Activated CD4-positive, alpha-beta T cell treated with anti-CD3 and anti-CD28 coated beads, Interleukin-10, Interleukin-2, amounts not matched to agents 100 ng/mL and 50 ng/mL, durations not matched to agents 16 hours and 8 hours (primary cell): ENCODE measurements at places on chromosomes 6 and 20.

- DNase-seq: no peak
These were observed 97.4 kb upstream of the ELOVL5 start for GRCh38 chr6:53446151-53446550.

GRCh38 chr20:3077618-3078134 is 6.3 kb downstream of the OXT start:
- DNase-seq: peak; percentile 31

DNA sequence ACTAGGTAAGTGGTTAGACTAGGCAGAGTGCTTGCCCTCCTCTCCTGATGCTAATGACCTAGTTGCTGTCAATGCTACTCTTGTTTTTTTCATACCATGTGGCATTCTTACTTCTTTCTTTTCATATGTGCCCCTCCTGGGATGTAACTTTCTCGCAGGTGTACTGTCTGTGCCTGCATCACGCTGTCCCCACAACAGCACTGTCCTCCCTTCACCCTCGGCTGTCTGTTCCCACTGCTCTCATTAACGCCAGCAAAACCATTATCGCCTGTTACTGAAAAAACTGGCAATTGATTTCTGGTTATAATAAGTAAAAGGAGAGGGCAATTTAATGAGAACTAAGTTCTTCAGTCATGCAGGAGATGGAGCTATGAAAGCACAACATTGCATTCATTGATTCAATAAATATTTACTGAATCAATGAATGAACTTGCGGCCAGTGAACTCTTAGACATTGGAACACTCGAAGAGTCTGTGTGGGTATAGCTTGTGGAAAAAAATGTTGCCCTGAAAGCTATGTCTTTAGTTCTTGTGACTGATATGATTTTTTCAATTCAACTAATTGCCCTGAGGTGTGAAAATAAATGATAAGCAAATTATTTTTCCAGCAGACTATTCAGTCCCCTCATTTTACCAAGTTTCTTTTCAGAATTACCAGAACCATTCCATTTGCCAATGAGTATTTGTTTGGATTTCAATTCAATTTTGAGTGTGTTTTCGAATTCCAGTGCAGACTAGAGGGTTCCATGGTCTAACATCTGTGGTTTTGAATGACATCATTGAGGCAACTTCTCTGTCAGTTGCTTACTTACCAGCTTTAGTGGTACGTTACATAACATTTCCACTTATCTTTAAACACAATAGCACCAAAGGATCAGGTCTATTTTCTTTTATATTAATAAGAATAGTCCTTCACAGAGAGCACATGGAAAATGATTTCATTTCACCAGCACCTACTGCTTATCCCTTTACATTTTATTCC is 2.1 kb downstream of the SLC17A4 start:
- DNase-seq: no peak

DNA sequence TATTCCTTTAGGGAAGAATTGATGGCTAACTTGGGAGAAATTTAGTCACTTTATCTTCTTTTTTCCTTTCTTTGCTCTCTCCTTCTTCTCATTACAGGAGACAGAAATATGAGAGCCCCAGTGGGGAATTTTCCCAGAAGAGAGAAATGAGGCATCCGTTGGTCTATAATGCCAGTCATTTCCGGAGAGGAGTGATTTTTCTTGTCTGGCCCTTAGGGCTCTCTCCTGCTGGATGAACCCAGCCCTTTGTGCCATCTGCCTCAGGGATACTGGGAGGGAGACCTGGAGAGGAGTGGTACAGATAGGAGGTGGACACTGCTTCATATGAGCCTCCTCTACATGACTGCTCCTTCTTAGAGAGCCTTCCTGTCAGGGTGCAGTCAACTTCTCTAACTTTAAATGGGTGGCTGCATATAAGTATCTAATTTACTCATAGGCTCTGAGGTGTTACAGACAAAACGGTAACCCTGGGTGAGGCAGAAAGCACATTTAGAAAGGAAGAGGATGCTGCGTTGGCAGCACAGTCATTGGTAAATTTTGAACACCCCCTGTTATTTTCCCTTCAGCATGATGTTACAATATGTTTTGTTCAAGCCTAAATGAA is 21.9 kb downstream of the RIMS1 start:
- no peak for DNase-seq

DNA sequence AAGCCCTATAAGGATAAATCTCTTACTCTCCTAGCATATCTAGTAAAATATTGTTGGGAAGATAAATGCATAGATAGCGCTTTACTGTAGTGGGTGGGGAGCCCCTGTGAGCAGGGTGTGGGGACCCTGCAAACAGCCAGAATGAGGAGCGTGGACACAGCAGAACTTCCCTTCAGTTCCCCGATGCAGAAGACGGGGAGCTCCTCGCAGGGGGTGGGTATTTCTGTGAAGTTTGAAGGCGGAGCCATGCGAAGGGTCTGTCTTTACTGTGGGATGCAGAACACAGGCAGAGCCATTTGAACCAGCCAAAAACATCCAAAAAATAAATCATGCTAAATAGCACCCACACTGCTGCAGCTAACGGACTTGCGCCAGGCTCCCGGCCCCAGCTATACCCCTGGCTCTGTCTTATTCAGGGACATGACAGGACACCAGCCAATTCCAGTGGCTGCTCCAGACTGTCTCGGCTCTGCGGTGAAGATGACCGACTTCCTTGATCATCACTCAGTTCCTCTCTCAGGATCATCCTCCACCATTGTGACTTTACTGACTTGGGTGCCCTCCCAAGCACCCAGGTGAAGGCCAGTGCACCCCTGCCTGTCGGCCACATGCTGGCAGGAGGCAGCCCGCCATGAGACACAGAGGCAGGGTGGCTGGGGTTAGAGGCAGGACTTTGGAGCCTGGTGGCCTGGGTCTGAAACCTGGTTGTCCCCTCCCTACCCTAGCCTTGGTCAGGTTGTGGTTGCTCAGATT is 134.5 kb downstream of the SMOC2 start:
- DNase-seq: no peak

- no peak for DNase-seq
These were observed 53.5 kb downstream of the HIVEP2 start for GRCh38 chr6:142891454-142891853.

- no peak for DNase-seq
These were observed 75.7 kb upstream of the SIRPA start for GRCh38 chr20:1819311-1820137.

- no peak for DNase-seq
These were observed 85.3 kb upstream of the LY86 start for GRCh38 chr6:6503191-6503590.

GRCh38 chr20:61977419-61977786 is 88.3 kb downstream of the TAF4 start:
- no peak for DNase-seq

GRCh38 chr6:155510879-155511278 is 55.2 kb upstream of the NOX3 start:
- peak; percentile 8 for DNase-seq

GRCh38 chr6:105015482-105015881 is 58.6 kb downstream of the LIN28B start:
- no peak for DNase-seq

DNA sequence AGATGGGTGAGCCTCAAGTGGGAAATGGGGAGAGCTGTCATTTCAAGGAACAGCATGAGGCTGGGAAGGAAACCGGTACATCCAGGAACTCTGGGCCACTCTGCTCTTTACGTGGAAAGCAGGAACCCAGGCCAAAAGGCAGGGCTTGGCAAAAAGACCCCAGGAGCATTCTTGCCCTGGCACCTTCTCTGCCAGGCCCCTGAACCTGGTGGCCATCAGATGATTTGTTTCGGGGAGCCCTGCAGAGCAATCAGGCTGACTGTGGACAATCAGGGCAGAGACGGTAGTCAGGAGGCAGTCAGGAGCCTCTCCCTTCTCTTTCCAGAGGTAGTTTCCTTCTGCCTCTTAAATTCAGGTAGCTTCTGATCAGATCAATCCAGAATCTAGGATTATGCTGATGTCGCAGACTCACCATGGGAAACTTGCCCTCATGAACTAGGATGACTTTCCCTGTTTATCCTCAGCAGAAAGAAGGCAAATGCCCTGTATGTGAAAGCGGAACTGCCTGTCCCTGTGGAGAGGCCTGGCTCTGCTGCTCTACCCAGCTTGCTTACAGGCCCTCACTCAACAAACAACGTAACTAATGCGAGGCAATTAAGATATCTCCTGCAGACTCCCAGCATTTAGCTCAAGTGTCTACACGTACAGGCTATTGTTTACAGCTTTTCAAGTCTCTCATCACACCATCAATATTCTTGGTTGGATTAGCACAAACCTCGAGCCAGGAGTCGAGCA is 36.6 kb downstream of the EZR start:
- no peak for DNase-seq

DNA sequence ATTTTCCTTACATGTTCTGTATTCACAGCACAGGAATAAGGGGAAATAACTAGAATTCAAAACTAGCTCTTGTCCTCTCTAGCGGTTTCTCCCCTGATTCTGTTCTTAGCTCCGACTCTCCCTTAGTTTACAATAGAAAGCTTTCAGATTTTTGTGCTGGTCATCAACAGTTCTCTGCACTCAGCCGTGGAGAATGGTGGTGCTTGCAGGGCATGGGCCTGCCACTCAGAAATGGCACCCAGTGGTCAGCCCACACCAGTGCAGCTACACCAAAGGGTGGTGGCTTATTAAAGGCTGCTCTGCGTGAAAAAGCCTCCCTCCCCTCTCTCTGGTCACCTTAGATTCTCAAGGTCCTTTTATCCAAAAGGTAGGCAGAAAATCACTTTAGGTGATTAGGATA is 123.5 kb downstream of the SASH1 start:
- DNase-seq: no peak

- no peak for DNase-seq
These were observed 212.6 kb upstream of the MOCS1 start for GRCh38 chr6:40146902-40147301.

DNA sequence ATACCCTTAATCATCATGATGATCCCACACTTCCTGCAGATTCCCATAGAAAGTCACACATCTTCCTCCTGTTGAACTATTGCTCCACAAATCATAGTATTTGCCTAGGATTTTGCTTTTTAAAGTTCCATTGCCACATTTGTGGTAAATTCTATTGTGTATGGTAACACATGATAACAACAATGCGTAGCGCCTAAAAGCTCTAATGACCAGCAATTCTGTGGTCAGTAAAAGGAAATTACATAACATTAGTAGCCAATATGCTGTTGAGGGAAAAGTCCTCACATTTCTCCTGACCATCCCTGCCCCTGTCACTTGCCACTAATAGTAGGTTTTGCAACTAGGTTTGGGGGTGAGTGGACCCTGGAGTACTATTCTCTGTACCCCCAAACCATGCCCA is 31.8 kb upstream of the PDE7B start:
- DNase-seq: no peak

DNA sequence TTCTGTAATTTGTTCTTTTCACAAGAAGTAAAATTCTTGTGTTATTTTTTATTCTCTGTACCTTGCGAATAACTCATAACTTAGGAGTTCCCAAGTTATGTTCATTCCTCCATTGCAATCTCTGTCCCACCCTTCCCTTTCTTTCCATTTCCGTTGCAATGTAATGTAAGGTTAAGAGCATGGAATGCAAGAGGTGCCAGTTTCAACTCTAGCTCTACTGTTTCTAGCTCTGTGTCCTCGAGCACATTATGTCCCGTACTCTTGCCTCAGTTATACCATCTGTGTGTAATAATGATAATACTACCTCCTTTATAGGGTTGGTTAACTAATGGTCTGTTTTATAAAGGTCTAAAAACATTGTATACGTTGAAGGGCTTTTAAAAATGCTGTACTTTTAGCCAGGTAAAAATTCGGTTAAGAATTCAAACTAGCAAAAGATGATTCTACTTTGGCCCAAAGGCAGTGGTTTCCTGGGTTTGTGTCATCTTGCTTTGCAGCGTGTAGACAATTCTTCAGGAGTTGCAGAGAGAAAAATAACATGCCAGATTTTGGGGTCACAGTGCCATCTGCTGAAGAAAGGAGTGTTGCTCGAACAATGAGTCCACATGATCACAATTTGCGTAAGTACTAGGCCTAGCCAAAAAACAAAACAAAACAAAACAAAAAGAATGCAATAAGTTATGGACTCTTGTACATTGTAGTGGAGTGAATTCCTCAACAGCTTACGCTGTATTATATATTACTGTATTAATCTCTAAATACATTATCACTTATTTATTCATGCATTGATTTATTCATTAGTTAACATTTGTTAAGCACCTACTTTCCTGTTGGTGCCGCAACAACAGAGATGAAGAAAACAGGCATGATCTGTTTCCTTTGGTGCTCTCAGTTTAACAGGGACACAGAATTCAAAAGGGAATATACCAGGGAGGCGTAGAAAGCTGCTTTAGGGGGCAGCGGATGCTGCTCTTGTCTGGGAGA is 10.0 kb upstream of the PFDN4 start:
- no peak for DNase-seq

DNA sequence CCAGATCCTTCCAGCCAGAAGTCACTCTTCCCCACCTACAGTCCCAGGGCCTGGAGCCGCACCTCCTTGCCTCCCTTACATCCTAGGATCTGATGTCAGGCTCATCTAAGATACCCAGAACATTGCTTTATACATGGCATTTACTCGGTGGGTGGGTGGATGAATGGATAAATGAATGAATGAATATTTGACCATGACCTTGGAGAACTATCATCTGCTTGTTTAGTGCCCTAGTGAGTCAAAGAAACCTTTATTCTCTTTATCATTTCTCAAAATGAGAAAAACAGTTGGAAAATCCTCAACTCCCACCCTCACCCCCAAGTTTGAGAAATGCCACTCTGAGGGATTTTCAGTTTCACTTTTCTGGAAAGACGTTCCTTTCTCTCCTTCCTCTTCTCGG is 56.0 kb downstream of the DAAM2 start:
- no peak for DNase-seq

DNA sequence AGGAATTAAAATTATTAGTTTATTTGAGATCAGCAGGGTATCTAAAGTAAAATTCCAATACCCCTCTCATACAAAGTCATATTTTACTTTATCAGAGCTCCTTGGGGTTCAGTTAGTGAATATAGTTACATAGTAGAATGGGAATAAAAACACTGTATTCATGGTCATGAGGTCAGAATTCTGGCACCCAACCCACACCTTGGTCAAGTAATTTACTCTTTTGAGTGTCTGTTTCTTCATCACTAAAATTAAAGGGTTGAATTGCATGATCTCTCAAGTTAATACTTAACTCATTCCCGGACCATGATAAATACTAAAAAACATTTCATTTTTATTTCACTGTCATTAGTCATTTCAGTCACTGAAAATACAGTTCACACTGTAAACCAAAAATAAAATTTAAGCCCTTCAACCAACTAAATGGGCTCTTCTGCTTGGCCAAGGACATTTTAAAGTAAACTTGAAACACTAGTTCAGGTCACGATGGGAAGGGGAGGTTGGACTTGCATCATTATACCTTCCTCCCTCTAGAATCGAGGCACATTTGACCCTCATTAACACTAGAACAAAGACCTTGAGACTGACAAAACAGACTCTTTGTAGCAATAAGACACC is 21.1 kb upstream of the HLA-DRB1 start:
- DNase-seq: peak; percentile 63

DNA sequence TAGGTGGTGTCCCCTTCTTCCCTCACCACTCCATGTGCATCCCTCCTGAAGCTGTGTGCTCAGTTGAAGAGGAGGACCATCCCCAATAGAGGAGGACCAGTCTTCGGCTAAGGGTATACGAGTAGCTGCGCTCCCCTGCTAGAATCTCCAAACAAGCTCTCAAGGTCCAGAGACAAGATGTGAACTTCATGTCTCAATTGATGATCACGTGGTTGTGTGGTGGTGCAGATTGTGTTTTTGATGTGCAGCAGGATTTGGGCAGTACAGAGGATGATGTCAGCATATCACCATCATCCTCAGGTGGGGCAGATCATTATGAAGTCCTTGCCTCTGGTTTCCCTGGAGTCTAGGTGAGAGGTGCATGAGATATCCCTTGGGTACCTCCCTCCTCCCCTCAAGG is 20.0 kb upstream of the DDR1 start:
- no peak for DNase-seq

GRCh38 chr6:63493557-63493956 is 78.7 kb upstream of the LOC128125822 start:
- no peak for DNase-seq
